ENCODE measurements at places on chromosomes 1 and 21.
A peak's percentile ranks its signal among the peaks of the same experiment; 100 is the strongest.

DNA sequence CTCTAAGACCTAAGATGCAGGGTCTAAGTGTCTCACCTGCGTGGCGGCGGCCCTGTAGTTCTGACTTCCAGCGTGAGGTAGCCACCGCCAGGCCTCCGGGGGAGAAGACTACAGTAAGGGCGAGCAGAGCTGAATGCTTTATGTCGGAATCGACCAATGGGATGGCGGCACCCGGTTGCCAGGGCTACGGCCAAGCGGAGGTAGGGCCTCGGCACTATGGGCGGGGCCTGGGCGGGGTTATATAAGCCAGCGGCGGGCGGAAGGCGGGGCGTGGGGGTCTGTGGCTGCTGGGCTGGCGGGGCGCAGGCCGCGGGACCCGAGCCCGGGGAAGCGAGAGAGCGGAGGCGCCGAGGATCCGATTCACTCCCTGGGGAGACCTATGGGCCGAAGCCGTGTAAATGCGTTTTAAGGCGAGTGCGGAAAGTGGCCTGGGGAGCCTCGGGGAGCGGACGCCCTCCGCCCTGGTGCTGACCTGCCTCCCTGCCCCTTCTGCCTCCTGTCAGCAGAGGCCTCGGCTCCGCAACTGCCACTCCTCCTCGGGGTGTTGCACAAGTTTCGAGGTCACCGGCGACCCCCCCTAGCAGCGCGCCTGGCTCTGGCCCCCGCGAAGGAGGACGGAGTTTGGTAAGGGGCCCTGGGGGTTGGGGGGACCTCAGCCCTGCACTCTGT, at the start of gene AZIN2:
Gene AZIN2, plus strand, starts transcription at position 269 of the 669 bp plus-strand sequence. CDS start 1,097 bp downstream, outside the sequence.
- DNase-seq, result peak; percentile 98

DNA sequence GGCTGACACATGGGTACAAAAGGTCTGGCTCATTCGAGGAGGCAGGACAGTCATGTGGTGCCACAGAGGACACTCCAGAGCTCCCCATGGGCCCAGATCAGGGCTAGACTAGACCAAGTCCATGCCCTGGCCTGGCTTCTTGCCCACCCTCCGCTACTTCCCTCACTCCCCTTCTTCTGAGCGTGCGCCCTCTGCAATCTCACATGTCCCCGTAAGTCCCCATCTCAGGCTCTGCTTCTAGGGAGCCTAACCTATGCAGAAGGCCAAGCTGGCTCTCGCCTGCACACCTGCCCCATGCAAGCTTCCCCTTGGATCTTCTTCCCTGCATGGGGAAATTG, 553.6 kb downstream of the PTPRU start:
- no peak for DNase-seq

- DNase-seq, result no peak
These were observed 53.9 kb downstream of the CASQ2 start for GRCh38 chr1:115714572-115715141.

- peak; percentile 82 for DNase-seq
These were observed 725 bp downstream of the MTFR1L start for GRCh38 chr1:25820247-25821111.

DNA sequence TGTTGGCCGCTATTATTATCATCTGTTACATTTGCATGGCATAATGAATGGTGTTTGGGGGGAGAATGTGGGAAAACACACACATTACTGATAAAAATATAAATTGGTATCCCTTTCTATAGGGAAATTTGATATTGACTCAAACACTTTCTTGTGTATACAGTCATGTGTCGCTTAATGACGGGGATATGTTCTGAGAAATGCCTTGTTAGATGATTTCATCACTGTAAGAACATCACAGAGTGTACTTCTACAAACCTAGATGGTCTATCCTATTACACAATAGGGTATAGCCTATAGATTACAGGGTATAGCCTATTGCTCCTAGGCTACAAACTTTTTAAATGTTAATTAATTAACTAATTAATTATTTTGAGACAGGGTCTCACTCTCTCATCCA, 67.2 kb upstream of the B3GALNT2 start:
- no peak for DNase-seq

DNA sequence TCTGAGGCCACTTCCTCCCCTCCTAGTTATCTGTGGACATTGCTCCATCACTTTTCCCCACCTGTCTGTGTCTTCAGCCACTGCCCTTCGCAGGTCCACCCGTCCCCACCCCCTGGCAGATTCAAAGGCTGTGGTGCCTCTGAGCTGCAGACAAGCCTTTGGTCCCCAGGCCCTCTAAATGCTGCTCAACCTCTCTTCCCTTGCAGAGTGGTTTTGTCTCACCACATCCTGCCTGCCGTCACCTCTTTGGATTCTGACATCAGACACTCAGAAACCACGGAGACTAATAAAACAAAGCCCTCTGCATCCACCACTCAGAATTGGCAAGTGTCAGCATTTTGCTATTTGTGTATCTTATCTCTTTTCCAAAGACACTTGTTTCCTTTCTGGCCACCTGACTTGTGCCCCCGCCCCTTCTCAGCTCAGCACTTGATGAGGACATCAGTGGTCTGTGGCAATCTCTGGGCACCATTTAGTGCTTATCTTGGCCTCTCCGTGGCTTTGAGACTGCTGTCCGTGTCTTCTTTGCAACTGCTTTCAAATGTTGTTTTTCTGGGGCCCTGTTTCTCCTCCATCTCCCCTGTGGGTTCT, 7.7 kb downstream of the CNIH3 start:
- DNase-seq, result peak; percentile 22

GRCh38 chr1:103917795-103918194, 168.1 kb downstream of the AMY1C start:
- no peak for DNase-seq

Data from adipocyte (in vitro differentiated cells).